ENCODE measurements at places on chromosomes 12 and 14. TPM values are rescaled to one million over a fixed set of nuclear protein-coding genes. Genes with fewer than 3 reads are reported as not detected.

GRCh38 chr12:105444653-105445102, 114.2 kb downstream of the C12orf75 start:
- no peak for DNase-seq

- DNase-seq: no peak
Measured at GRCh38 chr14:105056303-105056831, 8.9 kb downstream of the GPR132 start.

DNA sequence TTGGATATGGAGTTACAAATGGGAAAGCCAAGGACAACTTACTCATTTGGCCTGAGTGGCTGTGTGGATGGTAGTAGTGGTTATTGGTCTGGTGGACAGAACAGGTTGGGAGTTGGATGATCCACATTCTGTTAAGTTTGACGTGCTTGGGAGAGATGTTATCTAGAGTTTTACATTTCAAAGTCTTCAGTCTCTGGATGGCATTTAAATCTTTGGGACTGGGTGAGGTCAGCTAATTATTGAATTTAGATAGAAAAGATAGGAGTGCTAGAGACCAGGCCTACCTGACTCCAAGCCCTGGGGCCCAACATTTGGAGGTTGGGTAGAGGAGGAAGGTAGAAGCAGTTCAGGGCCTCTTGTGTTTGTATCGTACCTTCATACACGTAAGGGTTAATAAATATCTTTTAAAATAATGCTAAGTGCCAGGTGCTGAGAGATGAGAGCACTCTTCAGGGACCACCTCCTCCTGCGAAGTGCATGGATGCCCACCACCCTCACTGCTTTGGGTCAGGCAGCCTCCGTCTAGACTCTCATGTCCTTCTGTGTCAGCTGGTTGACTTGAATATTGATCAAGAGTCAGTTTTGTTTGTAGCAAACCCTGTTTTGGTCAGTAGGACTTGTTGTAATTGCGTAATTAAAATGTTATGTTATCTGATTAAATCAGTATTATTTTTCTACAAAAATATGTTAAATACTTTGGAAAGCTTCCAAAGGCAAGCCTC, 460.4 kb upstream of the RGS6 start:
- no peak for DNase-seq

The APOF gene
- 0.20 TPM for polyA plus RNA-seq

The SLC25A21 gene
- 4.2 TPM for polyA plus RNA-seq

GRCh38 chr12:45498645-45499044, 230.9 kb upstream of the ARID2 start:
- DNase-seq: no peak

The RNF10 gene
- 191 TPM for polyA plus RNA-seq

DNA sequence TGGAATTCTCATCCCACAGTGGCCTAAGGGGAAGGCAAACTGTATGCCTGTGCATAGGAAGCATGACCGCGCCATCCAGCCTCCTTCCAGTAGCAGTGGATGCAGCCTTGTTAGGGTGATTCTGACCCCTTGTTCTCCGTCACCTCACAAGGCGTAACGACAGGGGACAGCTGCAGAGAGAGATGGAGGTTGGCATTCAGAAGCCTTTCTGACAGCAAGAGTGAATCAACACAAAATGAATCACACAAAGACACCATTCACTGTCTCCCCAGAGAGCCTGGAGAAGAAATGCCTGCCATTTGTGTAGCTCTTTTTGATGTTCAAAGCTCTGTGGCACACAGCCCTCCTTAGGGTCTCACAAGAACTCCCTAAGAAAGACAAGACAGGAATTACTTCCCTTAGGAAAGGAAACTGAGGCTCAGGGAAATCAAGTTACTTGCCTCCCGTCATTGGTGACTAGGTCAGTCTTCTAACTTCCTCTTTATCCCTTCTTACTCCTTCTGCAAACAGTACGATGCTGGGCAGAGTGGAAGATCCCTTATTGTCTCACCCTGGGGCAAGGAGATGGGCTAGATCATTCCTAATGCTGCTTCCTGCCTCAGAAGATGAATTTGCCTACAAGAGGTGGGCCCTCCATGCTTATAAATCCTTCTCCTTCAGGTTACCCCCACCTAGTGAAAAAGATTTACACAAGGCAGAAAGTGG, 280.9 kb downstream of the CACNA1C start:
- DNase-seq: no peak

DNA sequence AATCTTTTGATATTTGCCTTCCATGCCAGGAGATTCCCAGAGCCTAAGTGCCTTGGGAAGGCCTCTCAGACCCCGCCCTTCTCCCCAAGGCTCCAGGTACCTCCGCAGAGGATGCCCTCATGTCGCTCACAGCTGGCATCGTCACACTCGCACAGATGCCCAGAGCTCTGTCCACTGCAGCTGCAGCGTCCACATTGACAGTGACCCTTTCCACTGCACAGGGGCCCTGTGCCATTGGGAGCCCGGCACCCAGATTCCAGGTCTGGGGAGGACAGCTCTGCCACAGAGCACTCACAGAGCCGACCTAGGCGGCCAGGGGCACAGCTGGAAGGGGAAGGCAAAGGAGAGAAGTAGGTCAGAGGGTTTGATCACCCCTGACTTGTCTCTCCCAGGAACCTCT, 12.3 kb upstream of the CSAD start:
- DNase-seq: no peak

GRCh38 chr12:105507311-105508038, 177.0 kb downstream of the C12orf75 start:
- peak; percentile 42 for DNase-seq

GRCh38 chr12:109605016-109605415, 31.4 kb downstream of the MVK start:
- no peak for DNase-seq

- no peak for DNase-seq
Measured at GRCh38 chr14:61264010-61264571, 17.0 kb downstream of the TMEM30B start.

Measured in renal cortex interstitium (tissue), 15 donors.